ENCODE measurements at places on chromosomes 16 and 17. TPM values are rescaled to one million over a fixed set of nuclear protein-coding genes. Genes with fewer than 3 reads are reported as not detected.

DNA sequence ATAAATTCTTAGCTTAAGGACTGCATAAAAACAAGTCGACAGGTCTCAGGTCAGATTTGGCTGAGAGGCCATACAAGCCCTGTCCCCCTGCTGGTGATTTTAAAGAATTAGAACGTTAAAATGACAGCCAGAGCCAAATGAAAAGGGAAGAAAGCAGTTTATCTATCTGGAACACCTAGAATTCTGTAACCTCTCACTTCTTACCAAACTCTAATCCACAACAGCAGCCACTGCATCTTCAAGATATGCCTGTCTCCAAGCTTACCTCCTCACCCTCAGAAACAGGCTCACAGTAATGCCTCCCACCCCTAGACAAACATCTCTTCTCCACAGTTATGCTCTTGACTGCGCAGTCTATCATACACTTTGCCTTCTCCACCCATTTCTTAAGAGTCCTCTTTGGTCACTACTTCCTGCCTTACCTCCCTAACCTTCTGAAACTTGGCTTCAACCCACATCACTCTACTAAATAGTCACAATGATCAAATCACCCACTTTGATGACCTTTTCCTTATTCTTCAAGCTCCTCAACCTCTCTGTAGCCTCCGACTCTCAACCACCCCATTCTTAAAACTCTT, 14.2 kb downstream of the ANKFY1 start:
- DNase-seq = peak; percentile 55

GRCh38 chr16:49596068-49596467, 222.5 kb downstream of the C16orf78 start:
- DNase-seq = no peak

Gene ASPA
- not detected for total RNA-seq

Gene ABCC6
- 4.8 TPM for total RNA-seq
